Left kidney (tissue), 8 donors: ENCODE measurements at places on chromosomes 4 and X. TPM values are rescaled to one million over a fixed set of nuclear protein-coding genes. Genes with fewer than 3 reads are reported as not detected.

FGB gene
- polyA plus RNA-seq: 12.3 TPM

NKX3-2 gene
- polyA plus RNA-seq: not detected

CLDN34 gene
- 0.18 TPM for polyA plus RNA-seq

TLR1 gene
- 4.3 TPM for polyA plus RNA-seq

ASB9 gene
- 13.3 TPM for polyA plus RNA-seq

RNF128 gene
- polyA plus RNA-seq: 13.9 TPM
